ENCODE measurements at places on chromosomes 6 and 20.

DNA sequence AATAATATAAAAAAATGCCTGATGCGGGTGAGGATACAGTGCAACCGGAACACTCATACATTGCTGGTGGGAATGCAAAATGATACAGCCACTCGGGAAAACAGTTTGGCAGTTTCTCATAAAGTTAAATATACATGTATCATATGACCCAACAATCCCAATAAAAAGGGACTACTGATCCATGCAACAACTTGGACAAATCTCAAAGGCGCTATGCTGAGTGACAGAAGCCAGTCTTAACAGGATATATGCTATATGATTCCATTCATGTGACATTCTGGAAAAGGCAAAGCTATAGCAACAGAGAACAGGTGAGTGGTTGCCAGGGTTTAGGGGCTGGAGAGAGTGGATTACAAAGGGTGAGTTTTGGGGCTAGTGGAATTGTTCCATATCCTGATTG, 170.2 kb upstream of the MLN start:
- no peak for DNase-seq

DNA sequence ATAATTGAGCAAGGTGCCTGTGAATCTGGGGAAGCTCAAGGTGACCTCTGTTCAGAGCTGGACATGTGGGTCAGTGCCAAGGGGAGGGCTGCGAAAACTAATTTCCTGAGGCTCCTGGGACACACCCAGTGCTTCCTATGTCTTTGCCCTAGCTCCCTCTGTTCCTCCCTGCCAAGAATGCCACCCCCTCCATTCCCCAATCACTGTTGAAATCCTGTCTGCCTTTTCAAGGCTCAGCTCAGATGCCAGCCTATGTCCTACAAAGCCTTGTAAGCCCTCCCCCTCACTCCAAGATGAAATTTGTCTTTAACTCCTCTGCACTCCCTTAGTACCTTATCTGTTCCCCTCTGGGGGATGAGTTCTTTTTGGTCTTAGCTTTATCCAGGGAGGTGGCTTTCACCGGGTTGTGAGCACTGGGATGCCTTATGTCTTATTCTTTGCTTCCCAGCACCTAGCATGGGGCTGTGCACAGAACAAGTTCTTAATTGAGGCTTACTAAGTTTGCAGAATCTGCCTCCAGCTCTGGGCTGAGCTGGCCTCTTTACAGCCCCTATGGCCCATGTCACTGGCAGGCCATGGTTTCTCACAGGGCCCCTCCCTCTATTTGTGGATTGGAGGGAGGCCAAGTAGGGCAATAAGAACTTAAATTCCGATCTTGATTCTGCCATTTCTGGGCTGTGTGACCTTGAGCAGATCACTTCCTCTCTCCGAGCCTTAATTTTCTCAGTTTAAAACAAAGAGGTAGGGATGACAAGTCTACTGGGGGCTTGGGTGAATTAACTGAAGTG, 51.5 kb upstream of the EPB41L1 start:
- no peak for DNase-seq

- DNase-seq, result no peak
Measured at GRCh38 chr20:53294804-53295203, 298.8 kb downstream of the ZNF217 start.

- DNase-seq, result no peak
Measured at GRCh38 chr6:69789578-69789977, 7.2 kb downstream of the LMBRD1 start.

GRCh38 chr6:150005761-150006651, 19.3 kb downstream of the RAET1L start:
- DNase-seq, result no peak

DNA sequence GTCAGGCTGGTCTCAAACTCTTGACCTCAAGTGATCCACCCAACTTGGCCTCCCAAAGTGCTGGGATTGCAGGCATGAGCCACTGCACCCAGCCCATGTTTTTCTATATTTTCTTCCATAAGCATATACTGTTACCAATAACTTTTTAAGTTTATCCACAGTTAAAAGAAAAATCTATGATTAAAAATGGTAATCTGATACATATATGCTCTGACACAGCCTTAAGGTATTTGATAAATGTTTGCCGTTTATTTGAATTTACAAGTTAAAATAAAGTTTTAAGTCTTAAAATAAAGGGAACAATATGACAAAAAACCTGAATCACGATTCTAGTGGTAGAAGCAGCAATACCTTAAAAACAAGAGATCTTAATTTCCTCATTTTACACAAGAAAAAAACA, 5.2 kb downstream of the STK38 start:
- DNase-seq, result no peak

Data from right cardiac atrium (tissue), 5 donors.